A549 treated with RU486 at 1 μM for 4 hours (cell line): ENCODE measurements at places on chromosomes 4 and X. TPM values are rescaled to one million over a fixed set of nuclear protein-coding genes. Genes with fewer than 3 reads are reported as not detected.

TRAM1L1 gene
- total RNA-seq, result 0.32 to 0.74 TPM (median 0.61 TPM) in 5 replicates

STATH gene
- total RNA-seq, result not detected in 5 replicates

TRIM61 gene
- not detected in 5 replicates for total RNA-seq

SERPINA7 gene
- not detected in 5 replicates for total RNA-seq

ADH6 gene
- 0.09 TPM in 1 of 5 replicates, not detected in the others for total RNA-seq

FAAH2 gene
- total RNA-seq, result 0.25 TPM in 1 of 5 replicates, not detected in the others
